T follicular helper cell (primary cell): ENCODE measurements at places on chromosomes 11 and 22.
A peak's percentile ranks its signal among the peaks of the same experiment; 100 is the strongest.

- DNase-seq: no peak
Observed at GRCh38 chr11:100932474-100933100, 197.0 kb downstream of the PGR start.

DNA sequence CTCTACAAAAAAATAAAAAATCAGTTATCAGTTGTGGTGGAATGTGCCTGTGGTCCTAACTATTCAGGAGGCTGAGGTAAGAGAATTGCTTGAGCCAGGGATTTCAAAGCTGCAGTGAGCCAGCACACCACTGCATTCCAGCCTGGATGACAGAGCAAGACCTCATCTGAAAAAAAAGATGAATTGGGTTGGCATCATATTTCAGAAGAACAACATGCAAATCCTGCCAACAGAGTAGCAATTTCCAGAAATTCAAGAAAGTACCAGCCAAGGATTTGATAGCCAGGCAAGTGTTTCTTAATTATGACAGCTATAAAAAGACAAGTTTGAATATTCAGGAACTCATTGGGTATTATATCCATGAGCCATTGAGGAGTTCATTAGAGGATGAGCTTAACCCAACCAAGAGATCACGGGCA is 75.2 kb downstream of the USP47 start:
- no peak for DNase-seq

- no peak for DNase-seq
Observed at GRCh38 chr11:19938866-19939265, 221.4 kb downstream of the DBX1 start.

GRCh38 chr11:86408845-86409244 is 34.2 kb downstream of the CCDC81 start:
- DNase-seq: no peak

DNA sequence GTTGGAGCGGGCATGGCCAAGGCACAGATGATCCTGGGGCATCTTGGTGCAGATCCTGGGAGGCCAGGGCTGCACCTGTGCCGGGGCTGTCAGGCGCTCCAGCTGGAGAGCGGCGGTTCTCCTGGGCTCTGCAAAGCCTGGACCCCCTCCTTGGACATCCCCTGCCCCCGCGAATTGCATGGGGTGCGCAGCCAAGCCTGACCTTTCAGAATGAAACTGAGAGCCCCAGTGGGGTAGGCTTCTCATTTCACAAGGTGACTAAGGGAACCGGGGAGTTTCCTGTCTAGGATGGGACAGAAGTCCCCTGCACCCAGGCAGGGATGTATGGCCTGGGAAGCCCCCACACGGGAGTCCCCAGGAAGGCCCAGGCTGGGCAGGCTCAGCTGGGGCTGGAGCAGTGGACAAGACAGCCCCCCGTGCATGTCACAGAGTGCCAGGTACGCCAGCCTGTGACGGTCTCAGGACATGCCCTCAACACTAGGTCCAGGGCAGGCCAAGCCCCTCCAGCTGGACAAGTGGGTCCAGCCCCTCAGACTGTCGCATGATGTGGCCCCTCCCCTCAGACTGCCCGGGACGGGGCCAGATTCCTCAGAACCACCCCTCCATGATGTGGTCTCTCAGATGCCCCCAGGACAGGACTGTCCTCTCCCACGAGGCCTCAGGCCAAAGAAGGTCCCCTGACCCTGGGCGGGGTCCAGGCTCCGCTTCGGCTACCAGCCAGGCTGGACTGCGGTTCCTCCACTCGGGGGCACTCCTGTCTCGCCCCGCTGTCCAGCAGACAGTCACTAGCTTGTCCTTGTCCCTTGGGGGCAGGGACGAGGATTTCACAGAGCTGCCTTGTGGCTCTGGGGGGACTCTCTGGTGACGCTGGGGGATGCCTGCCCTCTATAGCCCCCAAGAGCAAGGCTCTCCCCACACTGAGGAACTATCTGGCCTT is 2.3 kb downstream of the LSP1 start:
- no peak for DNase-seq

GRCh38 chr11:12573707-12574485 is 100.3 kb upstream of the TEAD1 start:
- DNase-seq: no peak

DNA sequence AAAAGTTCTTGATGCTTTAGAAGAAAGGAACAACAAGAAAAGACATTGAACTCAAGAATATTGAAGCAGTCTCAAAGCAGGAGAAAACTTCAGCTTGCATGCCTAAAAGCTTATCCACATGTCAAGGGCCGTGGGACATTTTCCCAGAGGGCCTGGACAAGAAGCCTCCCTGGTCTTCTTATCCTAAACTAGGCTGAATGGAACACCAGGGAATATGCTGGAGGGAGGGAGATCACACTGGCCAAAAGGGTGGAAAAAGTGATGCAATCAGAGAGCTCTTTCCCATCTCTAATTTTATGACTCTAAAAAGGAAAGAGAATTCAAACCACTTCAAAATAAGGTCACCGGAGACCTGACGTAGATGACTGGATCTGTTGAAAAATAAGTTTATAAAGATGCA is 107.2 kb downstream of the MPPED2 start:
- DNase-seq: no peak

DNA sequence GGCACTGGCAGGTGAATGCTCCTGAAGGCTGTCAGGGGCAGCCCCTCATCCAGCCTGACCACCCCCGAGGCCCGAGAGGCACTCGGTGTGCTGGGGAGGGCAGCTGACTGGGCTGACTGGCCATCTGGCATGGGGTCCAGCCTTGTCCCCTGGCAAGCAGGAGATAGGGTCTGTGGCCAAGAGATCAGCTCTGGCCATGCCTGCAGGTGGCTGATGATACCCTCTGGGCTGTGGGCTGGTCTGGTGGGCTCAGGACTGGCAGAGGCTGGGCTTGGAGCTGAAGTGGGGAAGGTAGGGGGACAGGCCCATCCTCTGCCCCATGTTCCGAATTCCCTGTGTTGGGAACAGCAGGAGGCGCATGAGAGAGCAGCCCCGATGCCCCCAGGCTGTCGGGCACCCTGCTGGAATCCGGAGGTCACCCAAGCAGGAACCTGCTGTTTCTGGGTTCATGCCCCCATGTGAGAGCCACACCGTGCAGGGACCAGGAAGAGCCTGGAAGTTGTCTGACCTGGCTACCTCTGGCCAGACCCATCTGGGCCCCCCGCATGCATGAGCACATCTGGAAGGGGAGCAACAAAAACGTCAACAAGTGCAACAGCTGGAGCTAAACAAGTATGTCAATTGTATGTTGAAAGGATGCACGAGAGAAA is 527.0 kb downstream of the TBC1D22A start:
- DNase-seq: no peak

DNA sequence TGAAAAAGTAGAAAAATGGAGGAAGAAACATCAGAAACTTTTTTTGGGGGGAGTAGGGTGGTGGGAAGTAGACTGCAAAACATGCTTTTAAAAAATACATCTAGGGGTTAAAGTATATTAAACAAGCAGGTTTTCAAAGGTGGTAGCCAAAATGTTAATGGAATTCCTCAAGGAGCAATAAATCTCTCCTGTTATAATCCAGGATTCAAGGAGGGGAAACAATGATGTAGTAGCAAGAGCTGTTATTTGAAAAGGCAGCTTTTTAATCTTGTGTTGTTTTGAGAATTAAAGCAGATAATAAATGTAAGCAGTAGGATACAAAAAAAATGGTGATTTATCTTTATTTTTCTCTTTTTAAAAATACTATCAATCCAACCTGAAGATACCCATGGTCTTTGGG is 736.5 kb upstream of the CCDC90B start:
- no peak for DNase-seq

DNA sequence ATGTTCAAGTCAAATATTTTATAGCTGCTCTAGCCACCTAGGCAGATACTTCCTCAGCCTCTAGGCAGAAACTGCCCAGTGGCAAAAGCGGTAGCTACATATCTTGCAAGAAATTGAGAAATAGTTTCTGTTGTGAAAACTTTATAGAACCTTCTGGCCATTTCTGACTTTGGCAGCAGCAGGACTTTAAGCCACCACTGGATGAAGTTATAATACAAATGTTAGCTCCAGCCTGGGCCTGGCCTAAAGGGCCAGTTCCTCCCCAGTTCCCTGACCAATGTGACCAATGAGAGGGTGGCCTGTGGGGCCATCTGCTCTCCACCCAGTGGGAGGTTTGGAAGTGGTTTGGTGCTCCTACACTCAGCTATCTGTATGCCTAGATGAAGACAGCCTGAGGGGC is 254.0 kb upstream of the NARS2 start:
- no peak for DNase-seq

- peak; percentile 74 for DNase-seq
Observed at GRCh38 chr22:38272373-38273134, at the start of gene TMEM184B. Gene TMEM184B (minus strand): TSS chr22:38273010. CDS start chr22:38247961, 25,049 bp downstream.
